RWPE2 (cell line): ENCODE measurements at places on chromosomes 3 and 15.

DNA sequence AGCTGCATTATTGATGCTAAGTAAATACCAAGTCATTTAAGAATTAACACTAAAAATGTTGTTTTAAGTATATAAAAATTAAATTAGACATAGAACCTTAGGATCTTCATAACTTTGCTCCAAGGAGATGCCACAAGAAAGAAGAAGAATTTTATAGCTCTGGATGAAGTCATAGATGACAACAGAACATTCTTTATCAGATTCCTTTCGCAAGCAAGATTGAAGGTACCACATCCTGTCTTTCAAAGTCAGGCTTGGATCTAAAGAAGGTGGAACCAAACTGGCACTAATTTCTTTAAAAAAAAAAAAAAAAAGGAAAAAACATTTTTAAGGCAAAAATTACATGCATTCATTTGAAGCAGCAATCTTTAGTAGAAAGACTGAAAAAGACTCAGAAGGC, 62.5 kb downstream of the POLQ start:
- H3K4me3 ChIP-seq, result no peak overlapping the region
- H3K27ac ChIP-seq, result peak overlapping the region; percentile 75
- DNase-seq, result no peak
- H3K27me3 ChIP-seq, result no peaks in the 10 kb centered on the region

- no peak for DNase-seq
- no peaks in the 10 kb centered on the region for H3K4me1 ChIP-seq
- H3K27ac ChIP-seq, result no peak overlapping the region
- H3K27me3 ChIP-seq, result no peaks in the 10 kb centered on the region
Observed at GRCh38 chr3:40737343-40737742, 212.6 kb downstream of the ZNF621 start.

- no peak for DNase-seq
- H3K4me1 ChIP-seq, result peaks cover 13% of the 10 kb centered on the region
- no peak overlapping the region for H3K27ac ChIP-seq
- H3K27me3 ChIP-seq, result no peaks in the 10 kb centered on the region
- H3K36me3 ChIP-seq, result peaks cover 8% of the 10 kb centered on the region
Observed at GRCh38 chr3:123271466-123272159, 69.9 kb downstream of the SEC22A start.

- H3K27ac ChIP-seq, result no peak overlapping the region
- DNase-seq, result no peak
- H3K27me3 ChIP-seq, result no peaks in the 10 kb centered on the region
Observed at GRCh38 chr3:102533784-102534183, 99.0 kb downstream of the ZPLD1 start.

DNA sequence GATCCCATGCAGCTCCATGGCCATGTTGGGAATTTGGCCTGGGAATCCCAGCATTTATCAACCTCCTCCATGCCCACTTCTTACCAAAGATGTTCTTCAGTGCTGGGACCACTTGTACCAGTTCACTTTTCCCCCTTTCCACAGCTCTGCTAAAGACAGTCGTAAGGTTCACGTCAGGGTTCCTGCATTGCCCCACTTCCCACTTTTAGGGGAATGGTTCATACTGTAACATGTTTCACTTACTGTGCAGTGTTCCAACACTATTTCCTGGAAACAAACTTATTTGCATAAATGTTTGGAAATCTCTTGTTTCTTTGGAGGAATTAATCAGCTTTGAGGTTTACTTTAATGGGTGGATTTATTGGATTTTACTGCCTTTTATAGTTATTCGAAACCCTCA, 17.0 kb downstream of the APH1B start:
- no peak overlapping the region for H3K27ac ChIP-seq
- no peak for DNase-seq
- H3K4me1 ChIP-seq, result peaks cover 5% of the 10 kb centered on the region
- no peak overlapping the region for H3K4me3 ChIP-seq

GRCh38 chr15:75368689-75369239, 357 bp upstream of the MAN2C1 start:
- H3K36me3 ChIP-seq, result peaks cover 73% of the 10 kb centered on the region
- H3K4me3 ChIP-seq, result peak overlapping the region; percentile 79
- peak overlapping the region; percentile 84 for H3K27ac ChIP-seq

GRCh38 chr3:113602836-113603235, 70.5 kb downstream of the SIDT1 start:
- no peaks in the 10 kb centered on the region for H3K4me1 ChIP-seq
- no peaks in the 10 kb centered on the region for H3K27me3 ChIP-seq
- no peak overlapping the region for H3K27ac ChIP-seq
- no peak for DNase-seq
- H3K36me3 ChIP-seq, result no peaks in the 10 kb centered on the region
